ENCODE measurements at places on chromosomes 7 and 10.

GRCh38 chr7:47968847-47969774 lies 10.3 kb downstream of the HUS1 start:
- peak; percentile 18 for DNase-seq

DNA sequence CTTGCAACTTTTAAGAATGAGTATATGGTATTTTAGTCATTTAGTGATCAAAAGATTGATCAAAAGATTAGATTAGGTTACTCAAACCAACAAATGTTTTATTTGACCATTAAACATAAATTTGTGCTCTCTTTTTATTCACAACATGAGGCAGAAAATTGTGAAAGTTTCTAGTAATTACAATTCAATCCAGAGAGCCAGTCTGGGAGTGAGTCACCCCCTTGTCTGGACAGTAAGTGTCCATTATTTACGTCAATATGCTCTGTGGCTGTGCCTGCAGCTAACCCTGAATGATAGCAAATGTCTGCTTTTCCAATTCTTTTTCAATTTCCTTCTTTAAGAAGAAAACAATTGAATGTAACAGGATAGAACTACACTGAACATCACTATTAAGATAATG lies 27.9 kb downstream of the GNG11 start:
- no peak for DNase-seq

DNA sequence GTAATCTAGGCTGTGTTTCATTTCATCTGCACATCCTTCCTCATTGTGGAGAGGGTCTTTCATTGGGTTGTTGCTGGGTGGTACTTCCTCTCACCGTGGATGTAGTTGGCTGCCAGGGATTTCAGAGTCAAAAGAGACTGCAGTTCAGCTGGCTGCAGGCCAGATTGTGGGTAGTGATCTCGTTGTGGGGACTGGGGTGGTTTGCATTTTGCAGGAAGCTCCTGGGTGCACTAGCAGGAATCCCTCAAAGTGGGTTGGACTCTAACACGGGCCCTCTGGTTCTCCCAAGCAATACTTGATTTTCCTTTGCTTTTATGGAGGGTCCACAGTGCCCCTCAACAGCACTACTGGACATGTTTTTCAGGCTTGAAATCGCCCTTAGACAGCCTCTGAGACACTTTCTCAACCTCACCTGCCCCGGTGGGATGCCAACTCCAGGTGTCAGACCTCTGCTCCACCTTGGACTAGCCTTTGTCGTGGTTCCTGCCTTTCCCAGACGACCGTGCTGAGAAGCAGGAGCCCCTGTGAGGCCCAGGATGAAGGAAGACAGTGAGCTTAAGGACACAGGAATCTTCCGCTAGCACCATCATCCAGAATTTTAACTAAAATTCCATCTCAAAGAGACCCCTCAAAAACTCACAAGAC lies 23.9 kb upstream of the ZNF273 start:
- DNase-seq, result no peak

- DNase-seq, result no peak
These were observed 189.7 kb downstream of the KIF20B start for GRCh38 chr10:89891006-89891535.

GRCh38 chr7:69599955-69600709 lies 1.9 kb downstream of the AUTS2 start:
- no peak for DNase-seq

DNA sequence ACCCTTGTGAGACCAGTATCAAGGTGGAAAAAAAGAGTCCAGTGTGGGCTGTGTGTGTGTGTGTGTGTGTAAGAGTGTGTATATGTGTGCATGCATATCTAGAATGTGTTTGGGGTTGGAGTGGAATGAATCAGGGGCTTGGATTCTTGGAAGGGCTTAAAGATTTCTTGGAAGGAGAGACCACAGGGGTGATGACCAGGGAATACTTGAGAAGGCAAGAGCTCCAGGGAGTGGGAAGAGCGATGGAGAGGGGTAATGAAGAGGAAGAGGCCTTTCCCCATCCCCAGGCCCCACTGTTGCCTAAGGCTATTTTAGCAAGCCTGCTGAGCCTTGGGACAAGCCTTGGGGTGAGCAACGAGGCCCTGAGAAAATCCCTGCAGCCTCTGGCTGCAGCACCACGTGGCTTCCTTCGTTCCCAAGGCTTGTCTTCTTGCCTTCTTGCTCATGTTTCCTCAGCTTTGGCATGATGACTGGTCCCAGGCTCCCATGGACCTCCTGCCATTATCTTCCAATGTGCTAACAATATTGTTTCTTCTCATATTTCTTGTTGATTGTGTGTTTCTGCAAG lies 663.4 kb downstream of the INHBA start:
- no peak for DNase-seq

GRCh38 chr7:128697302-128697905 lies 25.3 kb downstream of the GARIN1A start:
- DNase-seq, result peak; percentile 34

- no peak for DNase-seq
These were observed 93.8 kb upstream of the MKI67 start for GRCh38 chr10:128220021-128220420.

DNA sequence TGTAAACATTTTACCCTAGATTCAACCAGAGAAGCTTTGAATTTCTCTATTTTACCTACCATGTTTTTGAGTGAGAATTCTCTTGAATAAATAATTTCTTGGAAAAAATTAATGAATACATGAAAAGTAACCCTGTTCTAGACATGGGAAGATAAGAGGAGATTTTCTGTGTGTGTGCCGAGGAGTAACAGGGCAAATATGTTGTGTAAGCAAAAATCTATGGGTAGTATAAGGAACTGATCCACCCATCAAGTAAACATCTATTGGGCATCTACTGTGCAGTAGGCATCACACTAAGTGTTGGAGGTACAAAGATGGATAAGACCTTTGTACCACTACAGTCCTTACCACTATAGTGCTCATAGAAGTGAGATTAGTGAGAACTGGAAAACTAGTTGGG lies 8.2 kb upstream of the NXPH1 start:
- no peak for DNase-seq

- DNase-seq, result peak; percentile 14
These were observed 32.4 kb upstream of the CCDC7 start for GRCh38 chr10:32413513-32413912.

GRCh38 chr7:417973-418601 lies 101.6 kb downstream of the PDGFA start:
- DNase-seq, result no peak

DNA sequence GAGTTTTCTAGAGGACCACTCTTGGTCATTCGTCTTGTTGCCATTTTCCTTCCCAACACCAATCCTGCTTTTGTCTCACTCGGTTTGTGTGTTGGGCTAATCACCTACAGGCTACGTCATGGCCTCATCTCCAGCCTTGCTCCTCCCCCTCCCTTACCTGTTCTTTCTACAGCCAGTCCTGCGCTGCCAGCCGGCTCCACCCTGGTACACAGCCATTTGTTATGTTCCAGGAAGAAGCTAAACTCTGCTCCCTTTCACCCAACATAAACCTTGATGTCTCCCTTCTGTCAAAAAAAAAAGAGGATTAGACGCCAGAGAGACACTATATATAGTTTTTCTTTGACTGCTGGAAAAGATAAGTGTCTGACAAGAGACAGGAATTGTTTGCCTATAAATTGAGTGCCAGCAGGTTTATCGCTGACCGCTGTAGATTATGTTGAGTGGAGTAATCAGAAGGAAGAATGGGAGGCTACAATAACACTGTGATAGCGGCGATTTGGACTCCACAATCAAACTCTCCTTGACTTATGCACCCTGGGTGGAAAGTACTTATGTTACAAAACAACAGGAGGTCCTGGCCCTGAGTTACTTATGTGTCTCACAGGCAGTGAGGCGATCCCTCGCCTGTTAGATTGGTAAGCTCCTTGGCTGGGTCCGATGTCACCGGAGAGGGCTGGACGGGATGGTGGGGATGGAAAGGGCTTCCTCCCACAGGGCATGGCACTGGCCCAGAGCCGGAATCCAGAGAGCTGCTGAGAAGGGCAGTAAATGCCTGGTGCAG lies 171.3 kb upstream of the BMPER start:
- DNase-seq, result no peak

DNA sequence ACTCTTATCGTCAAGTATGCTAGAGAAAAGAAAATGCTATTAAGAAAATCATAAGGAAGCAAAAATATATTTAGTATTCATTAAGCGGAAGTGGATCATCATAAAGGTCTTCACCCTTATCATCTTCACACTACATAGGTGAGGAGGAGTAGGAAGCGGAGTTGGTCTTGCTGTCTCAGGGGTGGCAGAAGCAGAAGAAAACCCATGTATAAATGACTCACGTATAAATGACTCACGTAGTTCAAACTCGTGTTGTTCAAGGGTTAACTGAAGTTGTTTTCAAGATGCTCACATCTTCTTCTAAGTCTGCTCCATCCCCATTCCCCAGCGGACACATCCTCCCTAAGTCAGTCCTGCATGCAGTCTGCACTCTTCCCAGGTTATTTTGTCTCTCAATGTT lies 72.4 kb downstream of the SFMBT2 start:
- no peak for DNase-seq

GRCh38 chr10:96395931-96396877 lies 37.4 kb upstream of the OPALIN start:
- DNase-seq, result peak; percentile 37

DNA sequence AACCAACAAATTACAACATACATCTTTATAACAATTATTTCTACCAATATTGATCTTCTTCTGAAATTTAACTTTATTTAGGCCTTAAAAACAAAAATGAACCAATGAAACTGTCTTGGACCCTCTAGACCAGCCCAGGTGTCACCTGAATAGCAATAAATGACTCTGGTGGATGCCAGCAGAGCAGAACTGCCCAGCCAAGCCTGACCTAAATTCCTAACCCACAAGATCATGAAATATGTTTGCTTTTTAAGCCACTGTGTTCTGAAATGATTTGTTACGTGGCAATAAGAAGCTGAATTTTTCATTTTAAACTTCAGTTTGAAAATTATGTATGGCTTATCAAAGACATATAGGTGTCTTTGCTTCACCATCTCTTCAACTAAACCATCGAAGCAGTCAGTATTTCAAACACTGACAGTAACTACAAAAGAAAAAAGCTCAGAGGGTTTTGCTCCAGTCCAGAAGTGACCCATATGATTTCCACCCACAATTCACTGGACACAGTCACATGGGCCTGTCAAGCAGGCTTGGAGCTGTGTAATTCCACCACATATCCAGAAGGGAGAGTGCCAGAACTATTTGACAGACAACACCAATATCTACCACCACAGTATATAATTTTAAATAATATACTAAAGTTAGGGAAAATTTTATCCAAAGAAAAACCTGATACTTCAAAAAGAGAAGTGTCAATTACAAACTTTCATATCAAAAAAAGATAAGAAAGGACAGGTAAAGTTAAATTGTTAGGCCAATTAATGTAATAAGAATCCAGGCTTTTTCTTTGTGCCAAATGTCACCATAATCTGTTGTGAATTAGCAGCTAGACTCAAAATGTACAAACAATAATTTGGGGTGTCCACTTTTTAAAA lies 94.5 kb downstream of the KMT2C start:
- no peak for DNase-seq

GRCh38 chr7:23604296-23604640 lies 7.1 kb downstream of the CCDC126 start:
- DNase-seq, result no peak

DNA sequence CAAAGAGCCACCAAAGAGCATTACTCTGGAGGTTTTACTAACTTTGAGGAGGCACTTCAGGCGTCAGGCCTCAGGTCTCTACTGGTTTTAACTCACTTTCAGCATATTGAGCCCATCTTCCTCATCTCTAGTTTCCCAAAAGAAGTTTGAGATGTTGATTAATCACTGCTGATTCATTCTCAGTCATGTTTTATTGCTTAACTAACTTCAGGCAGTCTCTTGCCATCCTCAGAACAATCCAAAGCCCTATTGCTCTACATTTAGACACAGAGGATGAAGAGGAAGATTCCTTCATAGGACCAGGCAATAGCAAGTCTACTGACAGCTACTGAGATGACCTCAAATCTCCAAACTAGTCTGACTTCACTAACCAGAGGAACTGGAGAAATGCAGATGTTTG lies 39.1 kb upstream of the BET1 start:
- DNase-seq, result no peak

- no peak for DNase-seq
These were observed 260.2 kb upstream of the PRKCQ start for GRCh38 chr10:6840201-6840691.

DNA sequence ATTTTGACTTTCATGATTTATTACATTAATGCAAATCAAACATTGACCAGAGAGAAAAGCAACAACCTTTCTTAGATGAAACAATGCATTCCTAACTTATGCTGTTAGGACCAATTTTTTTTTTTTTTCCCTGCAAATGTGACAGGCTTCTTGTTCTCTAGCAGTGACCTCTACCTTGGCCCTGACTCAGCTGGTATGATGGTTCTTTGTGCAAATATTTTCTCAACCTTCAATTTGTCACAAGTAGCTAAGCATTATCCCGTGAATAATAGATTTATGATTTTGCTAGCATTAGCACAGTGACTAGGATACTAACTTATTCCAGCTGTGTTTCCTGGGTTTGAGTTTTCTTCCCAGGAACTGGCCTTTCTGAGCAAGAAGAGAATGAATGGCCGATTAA lies 64.9 kb downstream of the PPP1R9A start:
- DNase-seq, result no peak

- DNase-seq, result no peak
These were observed 8.7 kb upstream of the CAMK2B start for GRCh38 chr7:44333911-44334733.

GRCh38 chr10:13270877-13271551 lies 28.9 kb downstream of the PHYH start:
- no peak for DNase-seq

- DNase-seq, result no peak
These were observed 17.9 kb downstream of the TES start for GRCh38 chr7:116228241-116228640.

DNA sequence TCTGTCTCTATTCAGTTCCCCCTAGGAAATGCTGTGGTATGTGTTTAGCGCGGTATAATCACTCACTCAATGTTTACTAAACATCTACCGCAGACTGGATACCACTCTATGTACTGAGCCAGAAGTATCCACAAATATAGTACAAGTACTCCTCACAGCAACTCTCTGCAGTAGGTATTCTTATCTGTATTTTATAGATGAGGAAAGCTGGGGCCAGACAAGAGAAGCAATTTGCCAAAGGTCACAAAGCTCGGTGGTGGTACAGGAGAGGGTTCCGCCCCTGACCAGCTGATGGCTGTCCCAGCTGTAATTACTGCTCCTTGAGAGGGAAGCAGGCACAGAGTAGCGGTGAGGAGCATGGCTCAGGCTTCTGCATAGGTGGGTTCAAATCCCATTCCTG lies 184.1 kb downstream of the DOCK4 start:
- no peak for DNase-seq
